Activated CD4-positive, alpha-beta memory T cell treated with anti-CD3 and anti-CD28 coated beads for 36 hours (primary cell): ENCODE measurements at places on chromosomes 1 and 21. TPM values are rescaled to one million over a fixed set of nuclear protein-coding genes. Genes with fewer than 3 reads are reported as not detected.

DNA sequence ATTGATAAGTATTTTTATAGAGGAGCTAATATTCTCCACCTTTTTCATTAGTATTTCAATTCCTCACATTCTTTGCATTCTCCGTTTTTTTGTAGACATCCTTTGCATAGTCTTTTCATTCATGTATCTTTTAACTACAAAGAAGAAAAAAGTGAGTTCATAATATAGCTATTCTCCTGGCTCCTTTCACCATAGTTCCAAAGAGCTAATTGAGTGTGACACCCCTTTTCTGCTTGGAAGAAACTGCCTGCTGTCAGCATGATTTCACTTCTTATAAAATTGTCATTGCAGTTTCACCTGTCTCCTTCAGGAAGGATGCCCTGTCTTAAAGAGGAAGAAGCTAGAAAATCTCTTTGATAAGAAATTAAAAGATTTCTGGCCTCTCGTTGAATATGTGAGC, 991.1 kb downstream of the KCNT2 start:
- no peak for DNase-seq

The RXFP4 gene
- total RNA-seq: not detected

The KCNK1 gene
- total RNA-seq: 5.2 TPM

The STUM gene
- not detected for total RNA-seq

GRCh38 chr1:88867743-88868521, 23.4 kb downstream of the GTF2B start:
- no peak for DNase-seq

GRCh38 chr1:3024588-3024987, 3.3 kb downstream of the ACTRT2 start:
- DNase-seq: no peak

DNA sequence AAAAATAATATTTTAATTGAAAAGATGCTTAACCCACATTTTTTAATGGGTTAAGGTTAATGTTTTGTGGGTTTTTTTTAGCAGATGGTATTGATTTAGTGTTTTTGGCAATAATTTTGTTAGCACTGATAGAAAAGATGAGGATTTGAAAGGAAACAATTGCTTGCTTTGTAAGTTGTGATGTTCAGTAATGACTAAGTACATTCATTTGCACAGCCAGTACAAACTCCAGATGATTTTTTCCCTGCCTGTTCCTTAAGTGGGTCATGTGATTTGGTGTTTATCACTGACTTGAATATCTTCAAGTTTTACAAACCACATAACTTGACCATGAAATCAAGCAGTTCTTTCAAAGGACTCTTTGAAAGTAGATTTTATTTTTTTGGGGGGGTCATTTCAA, 15.0 kb downstream of the DISP1 start:
- no peak for DNase-seq

DNA sequence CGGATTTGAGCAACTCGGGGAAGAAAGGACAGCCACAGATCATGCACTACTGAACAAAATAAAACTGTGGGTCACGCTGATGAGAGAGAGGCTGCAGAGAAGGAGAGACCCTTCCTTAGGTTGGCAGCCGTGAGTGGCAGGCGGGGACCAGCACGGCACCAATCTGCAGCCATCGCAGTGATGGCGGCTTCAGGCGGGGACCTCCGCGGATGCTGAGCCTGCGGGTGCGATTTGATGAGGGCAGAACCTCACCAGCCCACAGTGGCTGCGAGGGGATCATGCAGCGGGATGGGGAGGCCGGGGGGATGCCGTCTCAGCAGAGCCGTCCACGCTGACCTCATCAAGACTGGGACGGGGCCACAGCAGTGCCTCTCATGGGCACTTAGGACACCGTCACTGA, 11.8 kb downstream of the ITGB2 start:
- DNase-seq: no peak

GRCh38 chr1:19872190-19872589, 10.0 kb upstream of the OTUD3 start:
- no peak for DNase-seq

The CASQ1 gene
- not detected for total RNA-seq

DNA sequence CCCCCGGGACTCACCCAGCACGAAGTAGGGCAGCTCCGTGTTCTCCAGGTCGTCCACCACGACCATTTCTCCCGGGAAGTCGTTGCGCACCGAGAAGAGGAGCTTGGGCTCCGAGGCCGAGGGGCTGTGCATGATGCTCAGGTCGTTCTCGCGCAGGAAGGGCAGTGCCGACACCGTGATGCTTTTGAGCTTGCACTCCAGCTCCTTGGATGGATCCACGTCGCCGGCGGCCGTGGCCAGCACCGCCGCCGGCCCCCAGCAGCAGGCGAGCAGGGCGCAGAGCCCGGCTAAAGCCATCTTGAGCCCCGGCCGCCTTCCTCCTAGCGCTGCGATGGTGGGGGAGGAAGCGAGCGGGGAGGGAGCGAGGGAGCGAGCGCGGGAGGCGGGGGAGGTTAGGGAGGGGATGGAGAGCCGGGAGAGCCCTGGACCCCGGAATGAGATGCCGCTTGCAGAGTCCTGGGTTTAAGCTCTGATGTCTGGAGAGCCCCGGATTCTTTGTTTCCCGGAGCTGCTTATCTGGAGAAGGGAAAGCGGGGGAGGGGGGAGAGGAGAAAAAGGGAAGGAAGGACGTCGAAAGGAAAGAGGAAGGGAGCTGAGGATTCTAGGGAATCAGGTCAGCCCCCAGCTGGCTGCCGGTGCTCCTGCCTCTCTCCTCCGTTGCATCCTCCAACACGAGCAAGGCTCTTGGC, at the start of gene ASTN1:
TSS of gene ASTN1 (minus strand) at position 333 of the 689 bp plus-strand sequence. CDS start at position 297, 36 bp downstream.
- DNase-seq: no peak
